M059J (cell line): ENCODE measurements at places on chromosomes 1 and 21. TPM values are rescaled to one million over a fixed set of nuclear protein-coding genes. Genes with fewer than 3 reads are reported as not detected.

Gene ARHGEF16
- 0.59 and 3.0 TPM in 2 replicates for total RNA-seq

DNA sequence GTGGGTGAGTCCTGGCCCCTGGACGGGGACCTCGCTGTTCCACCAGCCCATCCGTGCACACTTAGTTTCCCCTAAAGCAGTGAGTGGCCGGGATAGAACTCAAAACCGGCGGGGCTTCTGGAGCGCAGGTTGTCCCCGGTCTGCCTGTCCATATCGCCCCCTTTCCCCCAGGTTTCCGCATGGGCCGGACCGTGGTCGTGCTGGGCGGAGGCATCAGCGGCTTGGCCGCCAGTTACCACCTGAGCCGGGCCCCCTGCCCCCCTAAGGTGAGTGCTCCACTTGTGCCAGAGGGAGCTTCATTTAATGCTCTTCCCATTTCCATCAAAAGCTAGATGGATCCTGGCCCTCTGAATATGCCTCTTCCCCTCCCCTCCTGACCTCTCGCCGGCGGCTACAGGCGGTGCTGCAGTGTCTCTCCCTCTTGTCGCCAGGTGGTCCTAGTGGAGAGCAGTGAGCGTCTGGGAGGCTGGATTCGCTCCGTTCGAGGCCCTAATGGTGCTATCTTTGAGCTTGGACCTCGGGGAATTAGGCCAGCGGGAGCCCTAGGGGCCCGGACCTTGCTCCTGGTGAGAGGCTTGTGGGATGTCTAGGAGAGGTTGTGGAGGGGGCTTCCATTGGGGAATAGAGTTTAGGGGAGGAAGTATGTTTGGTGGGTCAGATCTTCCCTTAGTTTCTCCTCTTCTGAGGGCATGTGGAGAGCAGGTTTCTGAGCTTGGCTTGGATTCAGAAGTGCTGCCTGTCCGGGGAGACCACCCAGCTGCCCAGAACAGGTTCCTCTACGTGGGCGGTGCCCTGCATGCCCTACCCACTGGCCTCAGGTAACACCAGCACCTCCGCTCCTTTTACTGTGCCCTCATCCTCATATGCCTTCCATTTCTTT is 683 bp downstream of the PPOX start:
- DNase-seq: no peak

DNA sequence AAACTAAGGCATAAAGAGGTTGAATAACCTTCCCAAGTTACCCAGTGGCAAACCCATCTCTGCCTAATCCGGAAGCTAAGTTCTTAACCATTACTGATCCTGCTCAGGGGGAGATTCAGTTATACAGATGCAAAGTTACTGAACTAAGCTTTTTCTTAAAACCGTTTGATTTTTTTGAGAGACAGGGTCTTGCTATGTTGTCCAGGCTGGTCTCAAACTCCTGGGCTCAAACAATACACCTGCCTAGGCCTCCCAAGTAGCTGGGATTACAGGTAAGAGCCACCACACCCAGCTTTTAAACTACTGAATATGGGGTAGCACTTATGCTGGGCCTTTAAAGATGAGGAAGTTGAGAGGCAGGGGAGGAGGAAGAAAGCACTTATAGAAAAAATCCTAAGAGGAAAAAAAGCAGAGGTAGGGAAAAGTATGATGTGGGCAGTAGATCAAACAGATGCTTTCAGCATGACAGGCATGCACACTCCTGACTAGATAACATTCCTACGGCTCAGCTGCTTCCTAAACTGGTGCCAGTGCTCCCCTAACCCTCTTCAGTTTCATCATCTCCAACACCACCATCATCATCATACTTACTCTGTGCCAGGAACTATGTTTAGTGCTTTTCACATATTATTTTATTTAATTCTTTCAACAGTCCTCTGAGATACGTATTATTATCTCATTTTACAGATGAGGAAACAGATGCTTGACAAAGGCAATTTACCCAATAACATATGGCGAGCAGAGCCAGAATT is 5.8 kb downstream of the PAFAH2 start:
- no peak for DNase-seq

Gene NBPF9
- 13.5 and 18.8 TPM in 2 replicates for total RNA-seq

Gene WNT4
- 0.05 TPM in 1 of 2 replicates, not detected in the other for total RNA-seq

Gene DARS2
- total RNA-seq: 28.3 and 33.6 TPM in 2 replicates

DNA sequence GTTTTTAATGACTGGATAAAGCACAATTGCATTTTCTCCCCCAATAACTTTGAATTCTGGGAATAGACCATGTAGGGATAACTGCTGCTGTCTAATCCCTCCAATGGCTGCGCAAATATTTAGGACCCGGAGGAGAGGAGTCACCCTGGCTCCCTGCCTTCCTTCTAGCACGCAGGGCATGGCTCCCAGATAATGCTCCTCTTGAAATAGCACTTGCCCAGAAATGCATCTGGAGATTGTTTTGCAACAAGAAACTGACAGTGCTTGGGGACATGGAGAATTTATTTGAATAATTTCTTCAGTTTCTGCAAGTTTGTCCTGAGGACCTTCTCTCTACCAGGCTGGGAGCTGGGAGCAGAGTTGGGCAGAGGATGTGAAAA is 83.5 kb downstream of the MAN1C1 start:
- DNase-seq: no peak
